Upper lobe of left lung (tissue), 6 donors: ENCODE measurements at places on chromosomes 4 and X.
A peak's percentile ranks its signal among the peaks of the same experiment; 100 is the strongest.

GRCh38 chr4:1746919-1747602, 25.7 kb downstream of the TACC3 start:
- peak; percentile 82 for DNase-seq

GRCh38 chr4:155339588-155339987, 37.2 kb downstream of the MAP9 start:
- no peak for DNase-seq

- no peak for DNase-seq
Observed at GRCh38 chrX:79361192-79361870, 5.8 kb downstream of the ITM2A start.

GRCh38 chr4:106343865-106344646, 24.5 kb downstream of the GIMD1 start:
- no peak for DNase-seq

DNA sequence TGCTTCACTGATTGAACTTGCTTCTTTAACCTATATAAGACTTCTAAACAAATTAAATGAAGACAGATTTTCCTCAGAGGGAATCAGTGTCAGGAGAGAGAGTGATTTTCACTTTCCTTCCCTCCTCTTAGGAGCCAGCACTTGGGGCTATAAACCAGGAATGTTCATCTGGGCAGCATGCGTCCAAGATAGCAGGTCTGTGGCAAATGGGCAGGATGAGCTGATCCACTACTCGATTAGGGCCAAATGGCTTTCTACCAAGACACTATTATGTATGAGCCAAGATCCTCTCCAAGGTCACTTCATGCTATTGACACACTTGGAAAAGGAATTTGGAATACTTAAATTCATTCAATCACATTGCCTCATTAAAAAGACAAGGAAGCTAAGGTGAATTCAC, 203.9 kb upstream of the GRID2 start:
- no peak for DNase-seq

GRCh38 chr4:108160741-108161352, 7.9 kb downstream of the LEF1 start:
- DNase-seq: no peak

DNA sequence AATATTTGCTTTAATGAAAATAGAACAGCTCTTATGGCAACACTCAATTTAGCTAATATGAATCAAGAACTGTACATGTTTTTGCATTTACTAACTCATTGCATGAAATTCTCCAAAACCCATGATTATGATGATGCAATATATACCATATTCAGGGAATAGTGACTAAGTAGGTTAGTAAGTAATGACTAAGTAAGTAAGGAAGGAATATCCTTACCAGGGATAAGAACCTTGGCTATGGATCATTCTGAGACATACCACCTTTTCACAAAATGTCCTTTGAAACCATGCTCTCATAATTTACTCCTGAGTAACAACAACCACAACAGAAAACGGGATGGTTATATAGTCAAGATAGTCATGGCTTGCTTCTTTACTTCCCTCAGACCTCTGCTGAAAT, 1513.0 kb downstream of the STIM2 start:
- no peak for DNase-seq

DNA sequence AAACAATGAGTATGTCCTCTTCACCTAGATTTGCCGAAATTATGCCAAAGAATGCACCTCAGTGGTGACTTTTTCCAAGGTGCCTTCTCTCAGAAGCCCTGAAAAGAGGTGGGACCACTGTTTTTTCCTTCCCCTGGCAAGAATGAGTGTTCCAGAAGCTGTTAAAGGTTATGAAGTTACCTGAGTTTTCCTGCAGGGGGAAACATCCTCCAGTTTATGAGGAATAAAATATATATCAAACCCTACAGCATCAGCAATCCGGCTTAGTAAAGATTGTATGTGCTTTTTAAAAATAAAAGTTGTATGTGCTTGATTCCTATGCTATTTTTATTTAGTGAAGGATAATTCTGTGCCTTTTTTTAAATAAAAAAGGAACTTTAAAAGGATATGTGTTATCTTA, 73.3 kb downstream of the RBM46 start:
- no peak for DNase-seq

DNA sequence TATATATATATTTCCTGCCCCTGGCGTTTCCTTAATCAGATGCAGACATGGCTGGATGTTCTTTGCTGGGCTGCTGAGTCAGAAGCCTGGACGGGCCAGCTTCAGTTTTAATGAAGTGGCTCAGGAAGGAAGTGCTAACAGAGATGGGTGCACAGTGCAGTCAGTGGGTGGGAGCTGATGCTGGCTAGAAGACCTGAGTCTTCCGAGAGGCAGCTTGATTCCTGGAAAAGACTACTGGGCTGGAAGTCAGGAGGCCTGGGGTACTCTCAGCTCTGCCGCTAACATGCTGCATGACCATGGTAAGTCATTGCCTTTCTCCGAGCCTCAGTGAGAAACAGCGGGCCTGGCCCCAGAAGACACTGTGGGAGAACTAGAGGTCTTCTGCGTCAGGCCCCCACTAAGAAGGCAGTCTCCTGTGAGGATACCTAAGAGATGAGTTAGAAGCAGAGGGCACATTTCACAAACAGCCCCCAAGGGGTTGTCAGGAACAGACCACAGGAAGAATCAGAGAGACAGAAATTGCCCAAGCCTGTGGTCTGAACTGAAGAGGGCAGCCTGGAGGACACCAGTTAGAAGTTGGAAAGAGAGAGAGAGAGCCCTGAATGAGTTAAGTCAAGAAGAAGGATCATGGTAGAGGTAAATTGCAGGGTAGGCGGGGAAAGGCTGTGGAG, 8.3 kb upstream of the CD40LG start:
- no peak for DNase-seq

DNA sequence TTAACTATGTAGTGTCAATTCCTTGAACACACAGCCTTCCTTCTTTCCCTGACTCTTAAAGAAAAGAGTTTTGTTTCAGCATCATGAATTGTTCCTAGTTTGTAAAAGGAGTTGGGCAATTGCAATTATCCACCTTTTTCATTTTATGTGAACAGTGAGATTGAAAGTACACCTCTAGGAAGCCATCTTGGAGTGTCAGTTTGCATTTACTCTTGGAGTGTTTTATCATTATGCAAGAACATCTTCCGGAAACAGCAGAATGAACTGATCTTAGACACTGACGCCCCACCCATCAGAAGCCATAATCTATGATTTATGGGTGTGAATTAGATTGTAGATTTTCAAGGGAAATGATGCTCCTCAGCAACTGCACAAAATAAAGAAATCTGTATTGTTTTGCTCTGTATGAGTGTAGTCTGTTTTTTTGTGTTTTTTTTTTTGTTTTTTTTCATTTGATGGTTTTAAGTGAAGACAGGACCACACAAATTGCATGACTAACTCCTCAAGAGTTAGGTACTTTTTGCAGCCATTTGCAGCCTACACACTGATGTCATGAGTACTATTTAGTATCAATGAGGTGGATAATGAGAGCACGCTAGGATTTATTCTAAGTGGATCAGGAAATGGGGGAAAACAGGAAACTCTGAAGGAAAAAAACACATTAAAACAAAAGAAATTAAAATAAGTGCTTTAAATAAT, 19.5 kb upstream of the FGF2 start:
- DNase-seq: no peak

DNA sequence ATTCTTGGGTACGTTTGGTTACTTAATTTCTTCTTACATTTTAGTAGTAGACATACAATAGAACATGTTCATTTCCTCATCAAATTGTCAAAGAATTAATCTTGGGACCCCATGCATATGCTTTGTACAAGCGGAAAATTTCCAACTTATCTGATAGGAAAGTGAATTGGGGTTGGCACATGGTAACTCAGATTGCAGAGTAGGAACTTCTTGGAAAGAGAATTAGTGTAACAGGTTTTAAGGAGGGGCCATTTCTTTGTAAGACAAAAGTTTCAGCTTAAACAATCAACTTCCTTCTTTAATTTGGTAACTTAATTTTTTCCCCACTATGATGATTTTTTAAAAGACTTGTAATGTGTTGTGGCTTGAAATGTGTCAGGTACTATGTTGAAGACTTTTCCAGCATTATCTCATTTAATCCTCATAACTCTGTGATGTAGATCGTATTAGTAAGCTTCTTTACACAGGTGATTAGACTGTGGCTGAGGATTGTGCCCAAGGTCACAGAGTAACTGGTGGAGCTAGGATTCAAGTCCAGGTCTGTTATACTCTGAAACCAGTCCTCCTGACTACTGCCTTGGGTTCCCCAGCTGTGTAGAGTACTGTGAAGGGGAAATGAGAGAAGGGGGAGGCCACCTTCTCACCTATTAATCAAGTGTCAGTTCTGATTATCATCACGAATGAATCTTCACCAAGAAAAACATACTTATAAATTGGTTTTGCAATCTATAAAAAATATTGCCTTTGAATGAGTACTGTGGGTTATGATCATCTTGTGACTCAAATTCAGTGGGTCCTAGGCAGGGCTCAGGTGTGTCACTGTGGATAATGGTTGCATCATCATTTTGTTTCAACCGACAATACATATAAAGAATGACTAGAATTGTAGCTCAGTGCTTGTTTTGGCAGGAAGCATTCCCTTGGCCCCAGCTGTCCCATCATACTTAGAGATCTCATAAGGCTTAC, 4.3 kb downstream of the GK start:
- DNase-seq: no peak

DNA sequence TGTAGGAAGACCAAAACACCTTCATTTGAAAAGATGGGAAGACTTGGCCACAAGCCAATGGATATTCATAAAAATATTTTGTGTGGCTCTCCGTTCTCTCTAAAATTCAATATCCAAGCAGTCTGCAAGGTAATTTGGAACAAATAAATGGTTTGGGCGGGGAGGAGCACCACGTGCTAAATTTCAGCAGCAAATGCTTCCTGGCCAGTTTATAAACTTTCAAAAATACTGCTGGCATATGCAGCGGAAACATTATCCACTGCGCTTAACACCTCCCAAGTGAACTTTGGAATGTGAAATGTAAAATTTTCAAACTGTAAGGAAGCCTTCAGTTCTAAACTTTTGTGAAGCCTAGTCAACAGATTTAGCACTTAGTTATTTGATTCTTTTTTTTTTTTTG, 191.0 kb downstream of the NSUN7 start:
- DNase-seq: no peak

GRCh38 chr4:111639876-111640275, 505.4 kb upstream of the FAM241A start:
- DNase-seq: no peak

GRCh38 chrX:83535417-83536196, 27.5 kb downstream of the POU3F4 start:
- no peak for DNase-seq

GRCh38 chr4:159069922-159070321, 33.0 kb upstream of the RAPGEF2 start:
- DNase-seq: no peak

GRCh38 chr4:156295676-156296195, 342.1 kb upstream of the CTSO start:
- no peak for DNase-seq

- no peak for DNase-seq
Observed at GRCh38 chrX:71616672-71617529, 1.4 kb downstream of the CXCR3 start.

DNA sequence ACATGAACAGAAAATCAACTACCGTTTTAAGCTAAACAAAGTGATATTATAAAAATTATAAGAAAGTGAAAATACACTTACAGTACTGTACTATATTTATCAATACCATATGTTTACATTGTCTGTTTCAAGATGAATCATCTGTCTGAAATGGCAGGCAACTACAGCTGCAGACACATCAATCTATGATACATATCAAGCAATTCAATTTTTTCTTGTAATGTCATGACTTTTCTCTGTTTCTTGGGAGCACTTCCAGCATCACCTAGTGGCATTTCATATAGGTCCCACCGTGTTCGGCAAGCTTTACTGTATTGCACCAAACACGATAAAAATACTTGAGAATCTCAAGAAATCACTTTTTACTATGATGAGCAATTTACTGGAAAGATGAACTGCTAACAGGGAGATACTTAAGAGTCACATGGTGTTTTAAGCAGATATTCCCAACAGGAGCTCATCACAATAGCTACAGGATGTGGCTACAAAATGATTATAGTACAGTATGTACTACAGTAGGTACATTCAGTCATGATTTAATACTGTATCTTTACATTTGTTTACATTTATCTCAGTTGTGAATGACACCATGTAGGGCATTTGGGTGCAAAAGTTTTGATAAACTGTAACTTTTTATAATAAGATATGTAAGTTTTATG, 207.4 kb downstream of the ADAM29 start:
- DNase-seq: no peak

- DNase-seq: no peak
Observed at GRCh38 chr4:4206204-4206603, 20.5 kb downstream of the OTOP1 start.

DNA sequence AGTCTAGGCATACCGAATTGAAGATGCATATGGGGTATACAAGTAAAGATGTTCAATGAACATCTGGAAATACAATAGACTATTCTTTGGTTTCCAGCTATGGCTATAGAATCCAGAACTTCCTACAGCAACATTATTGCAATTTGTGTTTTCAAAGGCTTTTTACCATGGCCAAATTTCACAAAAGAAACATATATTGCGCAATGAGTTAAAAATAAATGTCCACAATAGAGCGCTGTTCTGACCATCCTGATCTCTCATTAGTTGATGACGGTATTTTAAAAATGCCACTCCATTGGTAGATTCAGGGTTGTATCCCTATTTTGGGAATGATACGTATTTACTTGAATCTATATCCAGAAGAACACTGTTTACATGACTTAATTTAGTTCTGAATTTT, 139.2 kb downstream of the LINC00632 start:
- no peak for DNase-seq

GRCh38 chr4:89162496-89162895, 51.2 kb downstream of the TIGD2 start:
- no peak for DNase-seq

DNA sequence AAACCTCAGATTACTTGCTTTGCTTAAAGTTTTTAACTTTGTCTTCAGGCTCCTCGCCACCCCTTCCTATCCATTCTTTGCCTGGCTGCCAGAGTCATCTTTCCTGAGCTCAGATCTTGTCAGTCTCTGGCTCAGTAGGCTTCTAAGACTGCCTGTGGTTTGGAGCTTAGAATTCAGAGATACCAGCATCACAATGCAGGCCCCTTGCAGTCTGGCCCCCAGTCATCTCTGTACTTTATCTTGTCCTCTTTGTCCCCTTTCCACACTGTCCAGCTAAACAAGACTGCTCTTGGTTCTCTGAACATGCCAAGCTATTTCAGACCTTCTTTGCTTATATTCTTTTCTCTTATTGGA, 3.0 kb downstream of the KIAA0232 start:
- no peak for DNase-seq

GRCh38 chrX:68307769-68308168, 125.5 kb downstream of the OPHN1 start:
- no peak for DNase-seq

- DNase-seq: no peak
Observed at GRCh38 chr4:87058356-87059073, 123.7 kb downstream of the AFF1 start.

DNA sequence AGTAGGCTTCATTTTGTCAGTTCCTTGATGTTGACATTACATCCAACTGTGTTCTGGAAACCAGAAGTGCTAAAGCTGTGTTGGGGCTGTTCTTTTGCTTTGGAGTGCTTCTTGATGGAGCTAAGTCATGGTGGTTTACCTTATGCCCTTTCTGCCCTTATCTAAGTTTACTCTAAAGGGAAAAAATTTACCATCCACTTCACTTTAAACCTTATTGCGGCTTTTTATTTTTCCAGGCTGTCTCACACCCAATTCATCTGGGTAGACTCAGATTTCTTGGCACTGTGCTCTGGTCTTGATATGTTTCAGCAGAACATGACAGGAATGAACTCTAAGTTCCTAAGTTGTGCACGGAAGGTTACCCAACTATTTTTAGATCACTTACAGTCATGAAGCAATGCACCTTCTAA, 104.7 kb upstream of the TTC29 start:
- no peak for DNase-seq

GRCh38 chr4:153976954-153977353, 188.1 kb upstream of the SFRP2 start:
- no peak for DNase-seq
